ENCODE measurements at places on chromosomes 3 and 15. TPM values are rescaled to one million over a fixed set of nuclear protein-coding genes. Genes with fewer than 3 reads are reported as not detected.

The PGBD4 gene
- 2.2 TPM for total RNA-seq

The GOLGA6L10 gene
- under 0.01 TPM for total RNA-seq

The IRAK2 gene
- 5.4 TPM for total RNA-seq

The UNC13C gene
- not detected for total RNA-seq

The CRBN gene
- total RNA-seq, result 90.8 TPM

The SI gene
- not detected for total RNA-seq

The CCDC39 gene
- total RNA-seq, result 0.17 TPM

The KCNMB3 gene
- 0.50 TPM for total RNA-seq

Measured in smooth muscle cell of trachea (primary cell).